ENCODE measurements at places on chromosomes 7 and 10.
A peak's percentile ranks its signal among the peaks of the same experiment; 100 is the strongest.

- DNase-seq, result no peak
Observed at GRCh38 chr10:117365612-117366011, 9.6 kb downstream of the PDZD8 start.

- no peak for DNase-seq
Observed at GRCh38 chr10:44975431-44976331, 2.9 kb downstream of the DEPP1 start.

GRCh38 chr7:44521347-44522095 lies 19.6 kb downstream of the NPC1L1 start:
- DNase-seq, result no peak

DNA sequence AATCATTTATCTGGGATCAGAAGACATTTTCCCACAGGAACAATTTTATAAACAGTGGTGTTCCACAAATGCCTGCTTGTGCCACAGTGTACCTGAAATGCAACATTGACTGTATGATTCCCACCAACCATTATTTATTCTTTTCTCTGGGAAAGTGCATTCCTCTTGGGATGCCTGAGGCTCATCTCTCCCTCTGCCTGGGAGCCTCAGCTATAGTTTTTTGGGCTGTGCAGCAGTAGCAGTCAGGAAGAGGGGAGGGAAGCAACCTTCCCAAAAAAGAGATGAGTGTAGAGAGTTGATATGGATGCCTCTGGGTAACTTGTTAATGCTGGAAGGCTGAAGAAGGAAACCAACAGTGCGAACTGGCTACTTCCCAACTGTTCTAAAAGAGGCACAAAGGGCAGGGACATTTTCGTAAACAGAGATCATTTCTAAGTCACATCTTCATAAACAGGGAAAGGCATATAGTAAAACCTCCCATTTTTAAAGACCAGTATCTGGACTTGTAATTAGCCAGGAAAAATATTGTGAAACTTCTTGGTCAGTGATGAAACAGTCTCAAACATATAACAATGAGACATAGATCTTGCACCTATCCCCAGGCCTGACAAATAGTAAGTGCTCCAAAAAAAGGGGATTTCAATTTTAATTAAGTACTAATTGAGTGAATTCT lies 1.4 kb upstream of the CALD1 start:
- DNase-seq, result no peak

GRCh38 chr7:65892835-65893234 lies 20.0 kb downstream of the VKORC1L1 start:
- no peak for DNase-seq

- no peak for DNase-seq
Observed at GRCh38 chr7:155886391-155887173, 74.3 kb upstream of the SHH start.

DNA sequence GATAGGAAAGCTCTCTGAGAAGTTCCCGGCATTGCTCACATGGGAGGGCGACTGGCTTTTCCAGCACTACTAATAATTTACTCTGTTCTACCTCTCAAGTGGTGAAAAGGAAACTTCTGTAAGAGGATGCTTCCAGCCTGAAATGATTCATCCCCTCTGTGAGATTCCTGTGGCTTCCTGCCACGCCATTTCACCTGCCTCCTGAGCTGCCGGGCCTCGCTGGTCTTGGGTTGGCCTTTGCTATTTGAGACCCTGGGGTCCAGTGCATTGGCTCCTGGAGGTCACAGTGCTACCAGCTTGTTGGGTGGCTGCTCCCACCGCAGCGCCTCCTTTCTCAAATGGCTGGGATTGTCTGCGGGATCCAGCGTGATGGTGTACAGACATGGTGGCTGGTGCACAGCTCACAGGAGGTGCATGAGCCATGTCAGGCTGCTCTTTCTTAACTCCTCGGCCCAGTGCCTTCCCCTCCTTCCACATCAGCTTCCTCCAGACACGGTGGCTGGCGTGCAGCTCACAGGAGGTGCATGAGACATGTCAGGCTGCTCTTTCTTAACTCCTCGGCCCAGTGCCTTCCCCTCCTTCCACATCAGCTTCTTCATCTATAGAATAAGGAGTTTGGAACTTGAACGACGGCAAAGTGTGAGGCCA lies 42.9 kb upstream of the PCBD1 start:
- no peak for DNase-seq

DNA sequence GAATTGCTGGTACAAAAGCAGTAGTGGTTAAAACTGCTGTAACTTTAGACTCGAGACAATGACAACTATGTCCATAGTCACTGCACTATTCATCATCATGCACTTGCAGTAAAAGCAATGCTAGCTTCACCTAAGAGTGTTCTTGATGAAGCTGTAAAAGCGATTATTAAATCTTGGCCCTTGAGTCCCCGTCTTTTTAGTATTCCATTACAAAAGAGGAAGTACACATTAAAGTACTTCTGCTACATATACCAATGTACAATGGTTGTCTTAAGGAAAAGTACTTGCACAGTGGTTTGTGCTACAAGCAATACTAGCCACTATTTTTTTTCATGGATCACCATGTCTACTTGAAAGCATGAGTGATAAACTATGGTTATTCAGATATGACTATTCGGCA lies 78.3 kb downstream of the ATAD1 start:
- no peak for DNase-seq

GRCh38 chr10:106106114-106106513 lies 1058.4 kb downstream of the SORCS1 start:
- DNase-seq, result no peak

DNA sequence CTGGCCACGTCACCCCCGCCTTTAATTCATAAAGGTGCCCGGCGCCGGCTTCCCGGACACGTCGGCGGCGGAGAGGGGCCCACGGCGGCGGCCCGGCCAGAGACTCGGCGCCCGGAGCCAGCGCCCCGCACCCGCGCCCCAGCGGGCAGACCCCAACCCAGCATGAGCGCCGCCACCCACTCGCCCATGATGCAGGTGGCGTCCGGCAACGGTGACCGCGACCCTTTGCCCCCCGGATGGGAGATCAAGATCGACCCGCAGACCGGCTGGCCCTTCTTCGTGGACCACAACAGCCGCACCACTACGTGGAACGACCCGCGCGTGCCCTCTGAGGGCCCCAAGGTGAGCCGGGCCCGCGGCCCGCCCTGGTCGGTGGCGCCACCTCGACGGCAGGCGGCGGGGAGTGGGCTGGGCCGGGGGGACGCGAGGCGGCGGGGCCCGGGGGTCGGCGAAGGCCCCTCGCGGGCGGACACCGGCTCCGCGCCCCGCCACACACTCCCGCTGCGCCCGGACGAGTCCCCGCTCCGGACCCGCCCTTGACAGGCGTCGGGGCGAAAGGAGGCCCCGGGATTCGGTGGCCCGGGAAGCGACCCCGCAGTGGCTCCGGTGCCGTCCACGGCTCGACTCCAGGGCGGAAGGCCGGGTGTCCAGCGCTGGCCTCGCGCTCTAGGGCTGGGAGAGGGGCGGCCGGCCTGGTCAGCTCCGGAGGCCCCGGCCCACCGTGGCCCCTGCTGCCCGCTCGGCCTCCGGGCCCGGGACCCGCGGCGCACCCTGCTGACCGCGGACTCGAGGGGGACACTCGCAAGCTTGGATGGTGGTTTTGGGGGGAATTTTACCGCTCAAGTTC lies 557 bp downstream of the BAG3 start:
- no peak for DNase-seq

DNA sequence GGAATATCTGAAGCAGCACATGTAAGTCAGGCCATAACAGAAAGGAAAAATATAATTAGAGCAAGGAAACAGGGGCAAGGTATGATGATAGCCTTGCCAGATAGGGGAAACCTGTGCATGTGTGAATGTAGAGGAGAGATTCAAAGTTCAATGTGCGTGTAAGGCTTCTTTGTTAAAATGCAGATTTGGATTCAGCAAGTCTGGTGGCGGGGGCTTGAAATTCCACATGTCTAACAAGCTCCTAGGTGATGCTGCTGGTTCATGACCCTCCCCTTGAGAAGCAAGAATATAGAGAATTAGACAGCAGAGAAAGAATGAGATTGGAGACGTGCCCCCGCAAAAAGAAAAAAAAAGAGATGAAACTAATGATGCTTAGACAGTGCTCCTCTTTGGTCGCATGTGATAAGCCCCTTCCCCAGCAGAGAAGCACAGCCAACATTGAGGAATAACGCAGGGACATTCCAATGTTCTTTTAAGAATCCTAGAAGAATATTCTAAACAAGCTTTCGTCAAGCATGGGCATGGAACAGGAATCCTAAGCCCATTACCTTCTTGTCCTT lies 21.1 kb upstream of the MACC1 start:
- DNase-seq, result no peak

GRCh38 chr7:63028376-63029206 lies 970.1 kb upstream of the ZNF722 start:
- no peak for DNase-seq

- no peak for DNase-seq
Observed at GRCh38 chr7:149500201-149500600, 2.6 kb upstream of the ZNF746 start.

GRCh38 chr7:70426249-70426880 lies 705.6 kb upstream of the GALNT17 start:
- no peak for DNase-seq

DNA sequence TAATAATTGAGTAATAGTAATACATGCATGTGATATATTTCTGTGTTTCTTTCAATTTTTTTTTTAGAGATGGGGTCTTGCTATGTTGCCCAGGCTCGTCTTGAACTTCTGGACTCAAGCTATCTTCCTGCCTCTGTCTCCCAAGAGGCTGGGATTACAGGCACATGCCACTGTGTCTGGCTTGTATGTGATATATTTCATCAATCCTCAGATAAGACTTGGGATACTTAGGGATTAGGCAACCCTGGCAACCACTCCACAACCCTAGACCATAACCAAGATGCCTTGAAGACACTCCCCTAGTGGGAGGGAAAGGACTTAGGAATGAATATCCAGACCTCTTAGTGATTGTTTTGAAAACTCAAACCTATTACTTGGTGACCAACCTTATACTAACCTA lies 154.8 kb downstream of the CCDC3 start:
- no peak for DNase-seq

DNA sequence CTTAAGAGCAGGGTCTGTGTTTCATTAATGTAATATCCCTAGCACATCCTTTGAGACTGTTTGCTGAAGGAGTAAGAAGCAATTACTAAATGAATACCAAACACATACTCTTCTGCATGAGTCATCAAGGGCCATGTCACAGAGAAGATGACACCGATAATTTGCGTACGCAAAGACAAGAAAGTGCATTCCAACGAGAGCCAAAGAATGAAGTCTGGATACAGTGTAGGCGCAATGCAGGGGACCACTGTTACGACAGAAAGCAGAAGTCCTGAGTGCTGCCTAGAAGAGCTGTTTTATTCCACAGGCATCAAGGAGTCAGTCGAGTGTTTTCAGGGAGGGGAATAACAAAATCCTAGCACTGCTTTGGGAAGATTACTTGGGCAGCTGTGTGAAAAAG lies 62.7 kb downstream of the VPS41 start:
- DNase-seq, result no peak

DNA sequence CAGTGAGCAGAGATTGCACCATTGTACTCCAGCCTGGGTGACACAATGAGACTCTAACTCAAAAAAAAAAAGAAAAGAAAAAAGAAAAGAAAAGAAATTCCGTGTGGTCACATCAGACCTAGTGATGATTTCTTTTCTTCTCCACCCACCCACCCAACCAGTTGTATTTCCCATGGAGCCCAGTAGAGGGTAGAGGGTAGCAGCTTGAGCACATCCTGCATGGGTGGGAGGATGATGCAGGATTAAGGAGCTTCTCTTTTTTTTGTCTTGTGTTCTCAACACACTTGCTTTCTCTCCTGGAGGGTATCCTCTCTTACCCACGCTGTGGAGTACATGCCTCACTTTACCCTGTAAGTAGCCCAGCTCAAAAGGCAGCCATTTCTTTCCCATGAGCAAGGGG lies 118.6 kb upstream of the CARD11 start:
- no peak for DNase-seq

- DNase-seq, result no peak
Observed at GRCh38 chr10:97882142-97883091, 32.8 kb downstream of the GOLGA7B start.

GRCh38 chr10:22997096-22997495 lies 69.2 kb downstream of the ARMC3 start:
- no peak for DNase-seq

DNA sequence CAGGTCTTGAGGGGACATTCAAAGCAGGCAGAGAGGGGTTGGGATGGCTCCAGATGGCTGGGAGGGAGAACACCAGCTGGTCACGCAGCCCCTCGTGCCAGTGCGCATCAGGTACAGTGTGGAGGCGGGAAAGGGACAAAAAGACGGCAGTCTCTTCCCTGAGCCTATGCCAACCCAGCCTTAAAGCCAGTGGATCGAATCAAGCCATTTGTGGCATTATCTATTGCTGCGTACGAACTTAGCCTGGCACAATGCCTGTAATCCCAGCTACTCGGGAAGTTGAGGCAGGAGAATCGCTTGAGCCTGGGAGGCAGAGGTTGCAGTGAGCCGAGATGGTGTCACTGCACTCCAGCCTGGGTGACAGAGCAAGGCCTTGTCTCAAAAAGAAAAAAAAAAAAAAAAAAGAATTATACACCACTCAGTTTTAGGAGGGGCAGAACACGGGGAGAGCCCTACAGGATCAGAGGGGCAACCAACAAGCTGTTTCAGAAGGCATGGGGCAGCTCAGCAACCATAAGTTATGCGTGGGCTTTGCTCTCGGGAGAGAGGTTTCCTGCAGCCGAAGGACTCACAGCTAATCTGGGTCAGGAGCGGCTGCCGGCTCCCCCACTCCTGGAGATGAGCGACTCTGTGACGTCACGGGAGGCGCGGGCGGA lies 356 bp upstream of the NDUFB2 start:
- peak; percentile 92 for DNase-seq

DNA sequence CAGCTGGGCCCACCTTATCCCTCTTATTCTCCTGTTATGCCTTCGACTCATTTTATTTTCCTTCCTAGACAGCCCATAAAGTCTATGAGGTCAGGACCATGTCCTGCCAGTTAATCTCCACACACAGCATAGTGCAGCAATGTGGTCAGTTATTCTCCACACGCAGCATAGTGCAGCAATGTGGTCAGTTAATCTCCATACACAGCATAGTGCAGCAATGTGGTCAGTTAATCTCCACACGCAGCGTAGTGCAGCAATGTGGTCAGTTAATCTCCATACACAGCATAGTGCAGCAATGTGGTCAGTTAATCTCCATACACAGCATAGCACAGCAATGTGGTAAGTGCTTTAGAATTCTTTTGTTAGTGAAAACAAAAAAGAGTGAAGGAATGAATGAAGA lies 77.8 kb downstream of the TEX36 start:
- no peak for DNase-seq

DNA sequence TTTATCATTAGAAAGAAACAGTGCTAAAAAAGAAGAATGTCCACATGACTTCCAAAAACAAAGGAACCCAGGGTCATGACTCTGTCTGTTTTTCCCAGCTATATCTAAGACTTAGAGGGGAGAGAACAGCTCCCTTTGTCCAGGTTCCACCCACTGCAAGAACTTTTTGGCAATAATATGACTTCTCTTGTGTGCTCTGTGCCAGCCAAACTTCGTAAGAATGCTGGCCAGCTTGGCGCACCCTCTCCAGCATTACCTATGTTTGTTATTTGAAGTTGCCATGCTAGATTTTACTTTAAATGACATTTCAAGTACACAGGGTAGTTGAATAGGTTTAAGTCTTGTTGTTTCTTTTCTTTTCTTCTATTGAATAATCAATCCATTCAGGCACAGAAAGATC lies 371.4 kb downstream of the KCNMA1 start:
- DNase-seq, result no peak

GRCh38 chr7:116135306-116135705 lies 75.0 kb upstream of the TES start:
- no peak for DNase-seq

- no peak for DNase-seq
Observed at GRCh38 chr7:82745820-82746219, 302.2 kb upstream of the CACNA2D1 start.
